ENCODE measurements at places on chromosomes 6 and 20. TPM values are rescaled to one million over a fixed set of nuclear protein-coding genes. Genes with fewer than 3 reads are reported as not detected.

DNA sequence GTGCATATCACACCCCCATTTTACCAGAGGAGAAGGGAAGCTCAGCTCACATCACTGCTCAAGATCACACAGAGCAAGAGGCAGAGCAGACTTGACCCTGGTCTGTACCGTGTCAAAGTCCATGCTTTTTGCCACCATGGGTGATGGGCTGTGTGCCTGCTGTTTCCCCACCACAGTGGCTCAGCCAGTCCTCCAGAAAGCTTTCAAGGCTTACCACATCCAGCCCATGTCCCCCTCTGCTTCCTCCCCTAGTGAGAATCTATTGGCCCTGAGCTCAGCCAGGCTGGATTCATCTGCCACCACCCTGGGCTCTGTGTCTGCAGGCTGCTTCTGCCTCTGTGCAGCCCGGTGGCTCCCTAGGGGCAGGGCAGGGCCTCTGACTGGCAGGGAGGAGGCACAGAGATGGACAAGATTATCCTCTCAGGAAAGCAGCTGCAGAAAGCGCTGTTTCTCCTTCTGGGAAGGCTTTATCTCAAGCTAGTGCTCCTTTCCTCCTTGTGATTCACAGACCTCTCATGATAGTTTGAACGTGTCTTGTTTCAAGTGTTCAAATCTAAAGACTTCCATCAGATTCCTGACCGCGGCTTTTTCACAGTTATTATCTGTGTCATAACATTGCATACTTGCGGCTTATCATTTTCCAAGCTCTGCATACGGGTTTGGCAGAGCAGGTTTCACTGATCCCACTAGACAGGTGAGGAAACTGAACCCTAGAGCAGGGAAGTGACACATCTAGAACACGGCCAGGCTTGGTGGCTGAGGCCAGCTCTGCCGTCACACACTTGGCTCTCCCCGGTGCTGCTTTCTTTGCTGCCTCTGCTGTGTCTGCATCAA lies 37.4 kb downstream of the VEGFA start:
- no peak for DNase-seq

DNA sequence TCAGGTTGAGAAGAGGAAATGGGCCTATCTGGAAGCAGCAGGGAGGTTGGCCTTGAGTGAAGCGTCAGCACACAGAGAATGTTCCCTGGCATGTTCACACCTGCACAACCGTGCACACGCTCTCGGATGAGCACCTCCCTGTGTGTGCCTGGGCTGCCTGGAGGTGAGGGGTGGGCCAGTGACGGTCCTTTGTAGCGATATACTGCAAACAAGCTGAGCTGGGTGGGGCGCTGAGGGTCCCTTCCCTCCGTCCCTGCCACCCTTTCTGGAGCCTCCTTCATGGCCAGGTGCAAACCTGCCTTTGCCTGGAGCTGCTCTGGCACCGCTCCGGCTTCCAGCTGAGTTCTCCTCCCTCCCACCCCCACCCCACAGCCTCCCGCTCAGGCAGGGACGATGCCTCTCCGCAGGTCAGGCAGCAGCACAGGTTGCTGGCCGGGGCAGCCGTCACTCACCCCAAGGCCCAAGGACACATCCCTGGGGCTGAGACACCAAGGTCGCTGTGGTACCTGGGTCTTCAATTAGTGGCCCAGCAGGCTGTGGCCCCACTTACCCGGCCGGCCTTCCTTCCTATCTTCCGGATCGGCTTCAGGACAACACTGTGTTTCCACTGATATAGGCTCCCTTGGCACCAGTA lies 111.6 kb downstream of the ERMARD start:
- DNase-seq = no peak

GRCh38 chr20:61803915-61804751 lies 261.5 kb downstream of the TAF4 start:
- DNase-seq = no peak

GRCh38 chr20:32458061-32458836 lies 100.1 kb downstream of the ASXL1 start:
- DNase-seq = no peak

GRCh38 chr6:37008484-37009465 lies 3.3 kb downstream of the FGD2 start:
- no peak for DNase-seq

GRCh38 chr20:7673841-7674240 lies 266.4 kb downstream of the HAO1 start:
- DNase-seq = no peak

Gene SIRPB2
- total RNA-seq = 3.7 TPM

GRCh38 chr6:36054415-36054814 lies 26.8 kb downstream of the MAPK14 start:
- no peak for DNase-seq

- DNase-seq = no peak
Observed at GRCh38 chr6:71730284-71730683, 156.1 kb upstream of the RIMS1 start.

DNA sequence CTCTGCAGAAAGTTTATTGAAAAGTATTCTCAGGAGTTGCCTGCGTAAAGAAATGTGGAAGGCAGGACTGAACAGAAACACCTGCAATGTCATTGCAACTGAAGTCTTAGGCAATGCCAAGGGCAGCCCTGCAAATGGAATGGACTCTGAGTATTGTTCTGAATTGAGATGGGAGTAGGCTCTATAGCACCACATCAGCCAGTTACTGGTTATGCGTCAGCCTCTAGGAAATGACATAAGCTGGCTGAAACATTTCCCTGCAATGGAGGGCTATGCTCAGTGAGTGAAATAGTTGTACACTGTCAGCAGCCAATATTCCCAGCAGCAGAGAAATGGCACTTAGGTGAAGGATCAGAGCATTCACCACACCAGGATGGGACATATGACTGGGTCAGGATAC lies 13.8 kb upstream of the GJE1 start:
- no peak for DNase-seq

DNA sequence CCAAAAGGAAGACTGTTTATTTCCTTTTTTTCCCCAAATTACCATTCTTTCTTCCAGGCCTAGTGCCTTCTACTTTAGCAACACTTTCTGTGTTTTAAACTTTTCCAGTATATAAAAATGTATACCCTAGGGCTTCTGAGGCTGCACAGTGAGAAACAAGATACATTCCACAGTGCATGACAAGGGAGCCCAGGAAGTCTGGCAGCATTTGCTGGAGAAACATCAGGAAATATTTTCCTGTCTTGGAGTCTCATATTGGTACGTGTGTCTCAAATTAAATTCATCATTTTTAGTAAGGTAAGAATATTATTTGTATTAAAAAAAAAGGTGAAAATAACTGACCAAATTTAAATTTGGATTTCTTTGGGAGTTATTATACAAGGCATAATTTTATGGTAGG lies 662.6 kb downstream of the RFPL4B start:
- DNase-seq = no peak

DNA sequence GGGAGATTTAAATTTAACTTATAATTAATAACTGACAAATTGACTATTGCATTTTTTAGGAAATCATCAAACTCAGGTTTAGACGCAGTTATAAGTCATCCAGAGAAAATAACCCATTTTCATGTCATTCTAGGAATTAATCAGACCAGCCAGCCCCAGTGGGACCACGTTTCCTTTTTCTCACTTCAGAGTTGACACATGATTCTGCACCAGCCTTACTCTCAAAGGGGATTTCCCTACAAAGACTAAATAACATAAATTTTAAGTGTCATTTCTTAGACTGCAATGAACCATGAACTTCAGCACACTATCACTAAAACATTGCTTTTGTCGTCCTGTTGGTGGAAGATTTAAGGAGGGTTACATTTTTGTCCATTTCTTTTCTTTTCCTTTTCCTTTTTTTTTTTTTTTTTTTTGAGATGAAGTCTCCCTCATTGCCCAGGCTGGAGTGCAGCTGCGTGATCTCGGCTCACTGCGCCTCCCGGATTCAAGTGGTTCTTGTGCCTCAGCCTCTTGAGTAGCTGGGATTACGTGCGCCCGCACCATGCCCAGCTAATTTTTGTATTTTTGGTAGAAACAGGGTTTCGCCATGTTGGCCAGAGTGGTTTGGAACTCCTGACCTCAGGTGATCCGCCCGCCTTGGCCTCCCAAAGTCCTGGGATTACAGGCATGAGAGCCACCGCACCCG lies 3.6 kb downstream of the IPCEF1 start:
- no peak for DNase-seq
